Large intestine (tissue), 12 donors: ENCODE measurements at places on chromosomes 1 and 21. TPM values are rescaled to one million over a fixed set of nuclear protein-coding genes. Genes with fewer than 3 reads are reported as not detected.

RPS6KA1 gene
- polyA plus RNA-seq: 98.2 TPM

DNA sequence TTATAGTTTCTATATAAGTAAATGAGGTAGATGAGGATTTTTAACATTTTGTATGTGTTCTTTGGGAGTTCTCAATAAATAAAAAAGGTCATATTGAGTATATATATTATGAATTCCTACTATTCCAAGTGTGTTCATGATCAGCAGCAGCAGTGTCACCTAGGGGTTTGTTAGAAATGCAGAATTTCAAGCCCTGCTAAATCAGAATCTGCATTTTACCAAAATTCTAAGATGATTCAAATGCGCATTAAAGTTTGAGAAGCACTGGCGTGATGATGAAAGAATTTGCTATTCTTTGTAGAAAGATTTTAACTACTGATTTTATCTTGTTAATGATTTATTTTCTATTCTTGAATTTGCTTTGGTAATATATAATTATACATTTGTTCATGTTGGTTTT lies 28.7 kb downstream of the F3 start:
- DNase-seq: no peak

NGF gene
- polyA plus RNA-seq: 1.4 TPM

DNA sequence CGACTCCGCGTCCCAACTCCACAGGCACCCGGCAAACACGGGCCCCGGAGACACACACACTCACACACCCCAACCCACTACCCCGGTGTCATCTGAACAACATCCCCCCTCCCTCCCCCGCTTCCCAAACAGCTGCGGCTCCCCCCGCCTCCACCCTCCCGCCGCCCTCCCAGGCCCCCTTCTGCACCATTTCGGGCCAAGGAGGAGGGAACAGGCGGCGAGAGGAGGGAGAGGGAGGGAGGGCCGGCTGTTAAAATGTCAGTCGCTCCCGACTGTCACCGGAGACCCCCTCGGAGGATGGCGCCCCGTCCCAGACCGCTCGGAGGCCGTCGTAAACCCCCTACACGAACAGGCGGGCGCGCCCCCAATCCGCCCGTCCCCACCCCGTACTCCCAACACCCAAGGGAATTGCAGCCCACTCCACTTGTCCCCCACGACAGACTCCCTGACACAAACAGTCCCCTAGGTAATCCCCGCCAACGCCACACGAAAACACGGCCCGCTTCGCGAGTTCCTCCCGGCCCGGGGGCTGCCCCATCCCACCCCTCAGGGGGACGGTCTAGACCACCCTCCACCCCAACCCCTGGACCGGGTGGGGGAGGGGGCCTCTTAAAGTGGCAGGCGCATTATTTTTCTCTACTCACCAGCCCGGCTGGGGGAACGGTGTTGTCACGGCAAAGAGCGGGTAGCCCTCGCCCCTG lies 583 bp downstream of the MEF2D start:
- peak; percentile 53 for DNase-seq
